IMR-90 (cell line): ENCODE measurements at places on chromosomes 5 and 9. TPM values are rescaled to one million over a fixed set of nuclear protein-coding genes. Genes with fewer than 3 reads are reported as not detected.
A peak's percentile ranks its signal among the peaks of the same experiment; 100 is the strongest.

- no peak for DNase-seq
These were observed 17.3 kb downstream of the LMAN2 start for GRCh38 chr5:177334155-177334551.

GRCh38 chr9:128244837-128245231 lies 31.0 kb downstream of the GOLGA2 start:
- peak; percentile 86 for DNase-seq

PLEKHG4B gene
- 1.1 TPM in 2 replicates for total RNA-seq

ASPN gene
- under 0.01 and 0.28 TPM in 2 replicates for total RNA-seq

DNA sequence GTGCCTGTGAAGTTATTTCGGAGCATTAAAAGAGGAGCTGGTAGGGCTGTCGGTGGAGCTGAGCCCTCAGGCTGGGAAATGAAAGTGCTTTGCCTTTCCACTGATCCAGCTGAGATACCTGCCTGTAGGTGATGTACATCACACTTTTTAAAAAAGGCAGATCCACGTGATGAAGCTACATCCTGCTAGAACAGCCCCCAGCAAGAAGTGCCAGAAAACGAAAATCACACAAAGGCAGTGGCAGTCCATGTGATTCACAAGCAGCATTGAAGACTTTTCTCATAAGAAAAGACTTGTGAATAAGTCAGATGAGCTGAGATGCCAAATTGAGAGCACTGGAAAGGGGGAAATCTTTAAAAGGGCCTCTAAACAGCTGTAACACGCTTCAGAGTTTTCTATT lies 765.1 kb downstream of the PTPRD start:
- DNase-seq, result no peak

DNA sequence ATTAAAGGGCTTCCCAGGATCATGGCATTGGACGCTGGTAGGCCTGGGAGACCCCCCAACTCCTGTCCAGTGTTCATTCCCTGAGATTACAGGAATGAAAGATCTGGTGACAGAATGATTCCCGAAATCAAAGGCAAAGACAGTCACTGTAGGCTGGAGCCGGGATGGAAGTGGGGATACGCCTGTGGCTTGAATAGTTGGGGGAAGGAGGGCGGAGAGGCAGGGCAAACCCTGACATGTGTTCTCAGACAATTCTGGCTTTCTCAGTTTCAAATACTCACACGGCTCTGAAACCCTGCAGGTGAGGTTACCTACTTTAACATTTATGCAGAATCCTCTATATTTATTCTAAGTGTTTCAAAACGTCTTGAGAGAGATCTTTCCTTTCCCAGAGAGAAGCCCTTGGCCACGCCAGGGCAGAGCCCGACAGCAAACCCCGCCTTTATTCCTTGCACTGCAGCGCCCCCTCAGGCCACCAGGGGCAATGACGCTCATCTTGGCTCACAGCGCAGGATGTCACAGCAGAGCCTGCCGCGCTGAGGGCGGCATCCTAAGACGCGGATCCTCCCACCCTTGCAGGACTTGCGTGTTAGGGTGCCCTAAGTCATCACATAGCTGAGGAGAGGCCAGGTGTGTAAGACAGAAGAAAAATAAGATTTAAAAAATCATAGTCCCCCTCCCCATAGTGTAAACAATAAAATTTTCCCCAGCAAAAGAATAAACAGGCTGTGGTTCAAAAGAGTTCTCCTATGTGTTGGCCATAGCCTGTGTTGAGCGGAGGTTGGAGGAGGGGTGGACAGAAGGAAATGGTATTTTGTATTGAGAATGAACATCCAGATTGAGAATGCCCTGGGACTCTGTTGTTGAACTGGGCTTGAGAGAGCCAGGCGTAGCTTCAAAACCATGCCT lies 284.5 kb downstream of the NTRK2 start:
- DNase-seq, result peak; percentile 1

TRPM6 gene
- under 0.01 TPM in 2 replicates for total RNA-seq

SLCO6A1 gene
- total RNA-seq, result not detected in 2 replicates

- no peak for DNase-seq
These were observed 231.6 kb upstream of the ANKH start for GRCh38 chr5:15103130-15103529.

GRCh38 chr9:81145331-81145963 lies 543.9 kb downstream of the TLE1 start:
- peak; percentile 4 for DNase-seq
